ENCODE measurements at places on chromosomes 4 and X. TPM values are rescaled to one million over a fixed set of nuclear protein-coding genes. Genes with fewer than 3 reads are reported as not detected.

DNA sequence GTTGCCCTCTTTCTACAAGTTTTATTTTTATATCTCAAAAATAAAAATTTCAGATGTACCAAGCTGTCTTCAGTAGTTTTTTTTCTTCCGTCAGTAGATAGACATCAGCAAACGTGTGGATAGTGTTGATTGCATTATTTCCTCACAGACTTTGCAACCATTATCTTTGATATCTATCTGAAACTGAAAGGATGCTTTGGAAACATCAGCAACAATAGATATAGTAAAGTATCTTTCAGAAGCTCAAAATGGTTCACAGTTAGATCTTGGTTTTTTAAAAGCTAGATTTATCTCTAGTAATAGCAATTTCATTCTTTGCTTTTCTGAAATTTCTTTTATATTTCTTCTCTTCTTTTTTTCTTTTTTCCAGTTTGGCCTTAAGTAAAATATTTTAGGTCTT is 246.9 kb upstream of the PCDH7 start:
- no peaks in the 10 kb centered on the region for H3K4me1 ChIP-seq
- DNase-seq, result no peak
- H3K36me3 ChIP-seq, result no peaks in the 10 kb centered on the region
- H3K27me3 ChIP-seq, result no peaks in the 10 kb centered on the region

GRCh38 chr4:140637836-140638235 is 69.1 kb upstream of the UCP1 start:
- H3K27me3 ChIP-seq, result no peaks in the 10 kb centered on the region
- H3K4me1 ChIP-seq, result peaks cover 17% of the 10 kb centered on the region
- H3K4me3 ChIP-seq, result no peak overlapping the region
- no peak overlapping the region for H3K27ac ChIP-seq
- no peak for DNase-seq

HMX1 gene
- total RNA-seq, result not detected

GJB1 gene
- total RNA-seq, result not detected

DNA sequence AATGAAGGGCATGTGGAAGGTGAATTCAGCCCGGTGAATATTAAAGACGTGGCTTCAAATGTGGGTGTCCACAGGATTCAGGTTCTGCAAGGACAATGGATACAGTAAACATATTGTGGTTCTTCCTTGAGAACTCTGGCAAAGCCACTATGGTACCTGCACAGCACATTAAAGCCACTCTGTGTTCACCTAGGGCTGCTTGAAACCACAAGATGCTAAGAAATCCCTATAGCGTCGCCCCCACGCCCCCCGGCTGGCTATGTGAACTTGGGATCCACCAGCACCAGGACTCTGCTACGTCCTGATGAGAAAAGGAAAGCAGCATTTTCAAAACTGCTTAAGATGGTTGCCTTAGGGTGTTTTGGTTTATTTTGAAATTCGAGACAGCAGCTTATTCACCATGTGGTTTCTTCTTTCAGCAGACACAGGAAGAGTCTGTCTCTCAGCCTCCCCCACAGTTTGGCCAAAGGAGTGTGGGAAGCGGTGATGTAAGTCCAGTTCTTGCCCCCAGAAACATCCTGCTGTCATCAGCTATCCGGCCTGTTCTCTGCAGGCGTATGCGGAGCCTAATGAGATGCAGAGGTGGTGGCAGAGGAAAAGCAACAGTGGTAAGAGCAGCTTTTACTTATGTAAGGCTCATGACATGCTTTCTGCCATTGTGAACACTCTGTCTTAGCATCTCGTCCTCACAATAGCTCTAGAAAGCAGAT is 111.5 kb downstream of the AFAP1 start:
- peak; percentile 90 for DNase-seq
- H3K4me1 ChIP-seq, result peaks cover 60% of the 10 kb centered on the region
- H3K36me3 ChIP-seq, result no peaks in the 10 kb centered on the region
- H3K27me3 ChIP-seq, result no peaks in the 10 kb centered on the region
- H3K4me3 ChIP-seq, result no peak overlapping the region
- H3K27ac ChIP-seq, result peak overlapping the region; percentile 59

ATG4A gene
- 18.6 TPM for total RNA-seq

- no peaks in the 10 kb centered on the region for H3K4me1 ChIP-seq
- no peaks in the 10 kb centered on the region for H3K36me3 ChIP-seq
- H3K27ac ChIP-seq, result no peak overlapping the region
- no peak overlapping the region for H3K4me3 ChIP-seq
- H3K27me3 ChIP-seq, result no peaks in the 10 kb centered on the region
- no peak for DNase-seq
Observed at GRCh38 chr4:5143306-5143861, 92.1 kb downstream of the STK32B start.

PIR gene
- 10.3 TPM for total RNA-seq

DNA sequence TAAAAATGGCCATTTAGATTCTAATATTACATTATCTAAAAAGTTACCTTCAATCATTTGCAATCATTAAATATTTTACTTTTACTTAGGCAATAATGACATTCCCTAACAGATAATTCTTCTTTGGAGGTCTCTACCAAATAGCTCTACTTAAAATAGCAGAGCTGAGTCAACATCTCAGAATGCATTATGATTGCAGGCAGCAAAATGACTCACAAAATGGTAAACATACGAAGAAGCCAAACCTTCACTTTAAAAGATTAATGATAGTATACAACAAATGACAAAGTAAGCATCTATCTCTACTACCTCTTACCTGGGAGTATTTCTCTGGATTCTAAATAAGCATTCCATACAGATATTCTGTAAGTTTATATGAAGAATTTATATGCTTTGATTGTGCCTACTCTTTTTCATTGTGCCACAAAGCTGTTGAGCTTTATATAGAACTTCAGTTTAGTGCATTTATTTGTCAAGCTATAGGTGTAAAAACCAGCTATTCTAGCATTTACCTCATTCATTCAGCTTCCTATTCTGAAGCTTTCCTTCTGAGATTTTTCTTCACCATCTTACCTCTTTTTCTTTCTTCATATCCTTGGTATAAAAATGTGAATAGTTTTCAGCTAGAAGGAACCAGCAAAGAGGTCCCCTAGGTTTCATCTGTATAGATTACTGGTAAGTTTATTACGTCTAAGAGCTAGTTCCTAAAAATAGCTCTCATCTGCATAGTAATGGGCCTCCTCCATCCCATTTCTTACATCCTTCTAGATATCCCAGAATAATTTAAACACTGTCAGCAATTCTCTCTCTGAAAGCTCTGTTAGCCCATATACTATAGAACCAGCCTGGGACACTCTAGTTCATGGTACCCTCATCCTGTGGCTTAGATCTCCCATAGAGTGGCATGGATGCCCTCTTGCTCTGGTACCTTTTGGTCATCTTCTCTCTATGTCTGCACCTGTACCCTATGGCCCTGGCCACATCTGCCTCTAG is 17.2 kb upstream of the SPCS3 start:
- H3K36me3 ChIP-seq, result no peaks in the 10 kb centered on the region
- H3K27ac ChIP-seq, result no peak overlapping the region
- no peaks in the 10 kb centered on the region for H3K4me1 ChIP-seq
- H3K27me3 ChIP-seq, result no peaks in the 10 kb centered on the region
- no peak for DNase-seq

DNA sequence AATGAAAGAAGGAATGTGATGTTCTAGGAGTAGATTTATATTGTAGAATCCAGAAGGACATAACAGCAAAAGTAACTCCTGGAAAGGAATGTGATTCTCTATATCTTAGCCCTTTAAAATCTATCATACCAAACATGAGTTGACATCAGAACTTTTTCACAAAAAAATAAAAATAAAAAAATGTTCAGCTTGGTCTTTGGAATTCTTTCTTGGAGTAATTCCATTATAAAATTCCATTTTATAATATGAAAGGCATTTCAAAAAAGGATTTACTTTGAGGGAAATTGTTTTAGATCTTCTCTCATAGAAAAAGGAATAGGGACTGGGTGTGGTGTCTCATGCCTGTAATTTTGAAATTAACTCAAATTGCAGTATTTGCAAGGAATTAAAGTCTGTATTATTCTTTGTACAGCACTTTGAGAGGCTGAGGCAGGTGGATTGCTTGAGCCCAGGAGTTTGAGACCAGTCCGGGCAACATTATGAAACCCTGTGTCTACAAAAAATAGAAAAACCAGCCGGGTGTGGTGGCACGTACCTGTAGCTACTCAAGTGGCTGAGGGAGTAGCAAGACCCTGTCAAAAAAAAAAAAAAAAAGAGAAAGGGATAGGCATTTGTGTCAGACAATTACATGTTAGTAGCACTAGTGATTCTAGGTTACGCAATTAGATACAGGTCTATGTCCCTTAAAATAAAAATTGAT is 134.9 kb downstream of the SLC4A4 start:
- no peaks in the 10 kb centered on the region for H3K27me3 ChIP-seq
- H3K4me1 ChIP-seq, result no peaks in the 10 kb centered on the region
- no peaks in the 10 kb centered on the region for H3K36me3 ChIP-seq
- no peak overlapping the region for H3K4me3 ChIP-seq

ESX1 gene
- total RNA-seq, result not detected

DNA sequence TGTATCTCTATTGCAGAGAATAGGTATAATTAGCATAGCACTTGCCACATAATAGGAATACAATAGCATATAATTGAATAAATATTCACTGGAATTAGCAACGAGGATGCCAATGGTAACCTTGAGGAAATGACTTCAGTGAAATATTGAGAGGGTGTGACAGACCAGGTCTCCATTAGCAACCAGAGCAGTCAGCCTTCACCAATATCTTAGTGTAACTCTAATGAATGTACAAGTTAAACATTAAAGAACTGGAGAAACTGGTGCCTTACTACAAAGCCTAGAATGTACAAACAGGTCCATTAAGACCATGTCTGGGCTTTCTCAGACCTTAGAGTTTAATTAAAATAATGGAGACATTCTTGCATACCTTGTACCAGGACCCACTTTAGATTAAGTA is 143.0 kb downstream of the MAGEB17 start:
- no peaks in the 10 kb centered on the region for H3K4me1 ChIP-seq
- H3K36me3 ChIP-seq, result no peaks in the 10 kb centered on the region
- no peaks in the 10 kb centered on the region for H3K27me3 ChIP-seq
- DNase-seq, result no peak
- no peak overlapping the region for H3K27ac ChIP-seq

DNA sequence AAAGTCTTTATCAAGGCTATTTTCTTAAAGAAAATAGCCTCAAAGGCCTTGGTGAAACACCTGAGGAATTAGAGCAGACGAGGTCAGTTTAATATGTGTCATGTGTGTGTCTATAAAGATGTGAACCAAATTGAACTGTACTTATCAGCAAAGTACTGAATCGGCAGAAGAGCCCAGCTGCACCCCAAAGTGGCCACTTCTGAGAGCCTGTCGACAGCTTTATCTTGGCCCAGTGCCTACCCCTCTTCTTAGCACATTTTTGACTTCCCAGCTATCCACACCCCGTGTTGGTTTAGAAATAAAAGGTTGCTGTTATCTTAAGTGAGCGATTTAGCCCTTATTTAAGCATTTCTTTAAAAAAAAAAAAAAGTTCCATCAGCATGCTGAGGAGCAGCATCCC is 329.7 kb downstream of the FBXW7 start:
- no peak overlapping the region for H3K4me3 ChIP-seq
- no peaks in the 10 kb centered on the region for H3K36me3 ChIP-seq
- no peaks in the 10 kb centered on the region for H3K27me3 ChIP-seq
- H3K4me1 ChIP-seq, result peaks cover 22% of the 10 kb centered on the region
- H3K27ac ChIP-seq, result no peak overlapping the region

- peak within 1 kb of the TSS; percentile 49 for H3K27ac ChIP-seq
- peaks cover 12% of the 10 kb centered on the region for H3K4me1 ChIP-seq
- peak; percentile 33 for DNase-seq
- no peaks in the 10 kb centered on the region for H3K36me3 ChIP-seq
Observed at GRCh38 chrX:48971249-48972219, at the start of gene KCND1. Gene KCND1, minus strand, starts transcription at chrX:48971844. Its CDS starts 1,573 bp downstream, at chrX:48970271.

GRCh38 chr4:17515445-17516407 is 761 bp downstream of the CLRN2 start:
- no peaks in the 10 kb centered on the region for H3K36me3 ChIP-seq
- H3K4me3 ChIP-seq, result no peak overlapping the region
- peaks cover 2% of the 10 kb centered on the region for H3K27me3 ChIP-seq
- no peak overlapping the region for H3K27ac ChIP-seq

- peak overlapping the region; percentile 1 for H3K27ac ChIP-seq
- H3K4me1 ChIP-seq, result peaks cover 10% of the 10 kb centered on the region
- H3K36me3 ChIP-seq, result no peaks in the 10 kb centered on the region
- no peak for DNase-seq
Observed at GRCh38 chr4:159445692-159446091, 342.8 kb downstream of the RAPGEF2 start.

DNA sequence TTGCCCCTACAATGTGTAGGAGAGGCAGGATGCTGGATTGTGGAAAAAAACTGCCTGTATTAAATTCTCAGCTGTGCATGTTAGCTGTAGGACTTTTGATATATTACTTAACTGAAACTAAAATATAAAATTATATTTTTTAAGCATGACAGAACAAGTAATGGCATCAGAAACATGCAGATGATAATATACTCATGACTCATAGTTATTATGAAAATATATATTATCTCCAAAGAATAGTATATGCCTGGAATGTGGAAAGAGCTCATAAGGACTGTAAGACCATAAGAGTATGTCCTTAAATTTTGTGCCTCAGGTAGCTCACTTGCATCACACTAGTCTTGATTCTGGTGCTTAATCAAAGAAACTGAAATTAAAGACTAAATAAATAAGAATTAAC is 1100.6 kb downstream of the TECRL start:
- H3K27ac ChIP-seq, result no peak overlapping the region
- no peaks in the 10 kb centered on the region for H3K4me1 ChIP-seq
- H3K36me3 ChIP-seq, result no peaks in the 10 kb centered on the region
- no peak for DNase-seq
- H3K4me3 ChIP-seq, result no peak overlapping the region
- no peaks in the 10 kb centered on the region for H3K27me3 ChIP-seq

BMP3 gene
- total RNA-seq, result not detected

GRCh38 chrX:118528071-118528737 is 32.6 kb downstream of the DOCK11 start:
- no peak overlapping the region for H3K4me3 ChIP-seq
- H3K27ac ChIP-seq, result peak overlapping the region; percentile 80
- peaks cover 3% of the 10 kb centered on the region for H3K4me1 ChIP-seq
- H3K27me3 ChIP-seq, result no peaks in the 10 kb centered on the region
- no peak for DNase-seq

GRCh38 chrX:6024204-6024603 is 204.5 kb downstream of the NLGN4X start:
- no peak overlapping the region for H3K27ac ChIP-seq
- H3K36me3 ChIP-seq, result no peaks in the 10 kb centered on the region
- no peaks in the 10 kb centered on the region for H3K4me1 ChIP-seq
- H3K4me3 ChIP-seq, result no peak overlapping the region
- no peaks in the 10 kb centered on the region for H3K27me3 ChIP-seq

SLITRK2 gene
- total RNA-seq, result 0.14 TPM

- H3K4me3 ChIP-seq, result no peak overlapping the region
- peak overlapping the region; percentile 27 for H3K27ac ChIP-seq
- DNase-seq, result no peak
- no peaks in the 10 kb centered on the region for H3K36me3 ChIP-seq
Observed at GRCh38 chr4:152258804-152259708, 276.8 kb downstream of the FBXW7 start.

- peak overlapping the region; percentile 77 for H3K27ac ChIP-seq
- no peaks in the 10 kb centered on the region for H3K4me1 ChIP-seq
- H3K4me3 ChIP-seq, result no peak overlapping the region
- no peaks in the 10 kb centered on the region for H3K36me3 ChIP-seq
- no peaks in the 10 kb centered on the region for H3K27me3 ChIP-seq
- DNase-seq, result no peak
Observed at GRCh38 chrX:2536974-2537373, 36.2 kb upstream of the DHRSX start.

SASH3 gene
- 0.57 TPM for total RNA-seq

TCEANC gene
- 3.5 TPM for total RNA-seq

CT45A3 gene
- total RNA-seq, result not detected

- no peak overlapping the region for H3K4me3 ChIP-seq
- H3K27ac ChIP-seq, result no peak overlapping the region
- H3K4me1 ChIP-seq, result peaks cover 49% of the 10 kb centered on the region
- H3K36me3 ChIP-seq, result no peaks in the 10 kb centered on the region
- no peaks in the 10 kb centered on the region for H3K27me3 ChIP-seq
Observed at GRCh38 chr4:159297091-159297490, 194.2 kb downstream of the RAPGEF2 start.

AFP gene
- total RNA-seq, result not detected
